ENCODE measurements at places on chromosomes 11 and 22. TPM values are rescaled to one million over a fixed set of nuclear protein-coding genes. Genes with fewer than 3 reads are reported as not detected.

The PNPLA3 gene
- total RNA-seq: 7.7 TPM

- no peak for DNase-seq
These were observed 155.1 kb downstream of the HIPK3 start for GRCh38 chr11:33412241-33412640.

DNA sequence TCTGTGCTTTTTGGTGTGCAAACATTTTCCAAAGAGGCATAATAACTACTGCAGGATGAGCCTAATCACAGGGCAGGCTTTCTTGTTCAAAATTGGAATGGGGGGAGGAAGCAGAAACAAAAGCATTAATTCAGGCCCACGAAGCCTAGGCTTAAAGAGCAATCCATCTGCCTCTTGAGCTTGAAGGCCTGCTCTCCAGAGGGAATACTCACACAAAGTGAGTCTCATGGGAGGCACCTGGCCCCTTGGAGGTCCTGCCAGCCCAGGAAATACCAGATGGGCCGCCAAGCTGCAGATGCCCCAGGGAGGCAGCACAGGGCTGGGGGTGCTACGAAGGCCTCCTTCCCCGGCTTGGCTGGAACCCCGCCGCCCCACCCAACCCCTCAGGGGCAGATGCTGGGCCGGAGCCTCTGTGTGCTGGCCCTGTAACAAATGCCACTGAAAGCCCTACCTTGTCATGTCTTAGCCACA is 39.3 kb upstream of the COMT start:
- no peak for DNase-seq

- no peak for DNase-seq
These were observed 359.3 kb downstream of the TENM4 start for GRCh38 chr11:79081471-79082031.

DNA sequence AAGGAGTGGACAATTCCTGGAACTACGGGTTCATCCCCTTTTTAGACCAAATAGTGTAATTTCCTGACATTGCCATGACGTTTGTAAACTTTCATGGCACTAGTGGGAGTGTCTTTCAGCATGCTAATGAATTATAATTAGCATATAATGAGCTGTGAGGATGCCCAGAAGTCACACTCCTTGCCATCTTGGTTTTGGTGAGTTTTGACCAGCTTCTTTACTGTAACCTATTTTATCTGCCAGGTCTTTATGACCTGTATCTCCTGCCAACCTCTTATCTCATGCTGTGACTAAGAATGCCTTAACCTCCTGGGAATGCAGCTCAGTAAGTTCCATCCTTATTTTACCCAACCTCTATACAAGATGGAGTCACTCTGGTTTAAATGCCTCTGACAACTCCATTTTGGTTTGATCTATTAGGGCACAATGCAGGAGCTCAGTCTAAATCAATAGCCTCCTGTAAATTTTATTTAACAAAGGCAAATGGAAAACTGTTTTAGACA is 20.7 kb downstream of the OR10A6 start:
- DNase-seq: no peak

DNA sequence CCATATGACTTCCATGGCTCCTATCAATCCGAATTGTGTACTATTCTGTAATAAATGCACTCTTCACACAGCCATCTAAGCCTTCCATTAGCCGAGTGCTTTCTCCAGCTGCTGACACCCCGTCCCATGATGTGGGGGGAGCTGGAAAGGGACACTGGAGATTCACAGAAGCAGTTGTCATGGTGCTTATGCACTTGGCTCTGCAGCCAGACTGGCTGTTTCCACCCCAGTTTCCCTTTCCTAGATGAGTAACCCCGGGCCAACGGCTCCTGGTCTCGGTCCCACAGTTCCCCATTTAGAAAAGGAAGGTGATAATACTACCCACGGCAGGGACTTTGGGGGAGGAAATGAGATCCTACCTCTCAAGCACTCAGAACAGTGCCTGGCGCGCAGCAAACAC is 244.9 kb upstream of the SYN3 start:
- no peak for DNase-seq

GRCh38 chr11:88181776-88182175 is 6.5 kb upstream of the RAB38 start:
- no peak for DNase-seq

All from cerebellum (tissue), 4 donors.